ENCODE measurements at places on chromosomes 1 and 21. TPM values are rescaled to one million over a fixed set of nuclear protein-coding genes. Genes with fewer than 3 reads are reported as not detected.
A peak's percentile ranks its signal among the peaks of the same experiment; 100 is the strongest.

- DNase-seq, result no peak
Observed at GRCh38 chr1:117127795-117128194, 6.2 kb upstream of the TRIM45 start.

- no peak for DNase-seq
Observed at GRCh38 chr1:94614168-94614815, 72.7 kb upstream of the F3 start.

- no peak for DNase-seq
Observed at GRCh38 chr1:38872401-38873026, 634 bp downstream of the MYCBP start.

- DNase-seq, result no peak
Observed at GRCh38 chr1:167977245-167977644, 40.4 kb upstream of the MPC2 start.

DNA sequence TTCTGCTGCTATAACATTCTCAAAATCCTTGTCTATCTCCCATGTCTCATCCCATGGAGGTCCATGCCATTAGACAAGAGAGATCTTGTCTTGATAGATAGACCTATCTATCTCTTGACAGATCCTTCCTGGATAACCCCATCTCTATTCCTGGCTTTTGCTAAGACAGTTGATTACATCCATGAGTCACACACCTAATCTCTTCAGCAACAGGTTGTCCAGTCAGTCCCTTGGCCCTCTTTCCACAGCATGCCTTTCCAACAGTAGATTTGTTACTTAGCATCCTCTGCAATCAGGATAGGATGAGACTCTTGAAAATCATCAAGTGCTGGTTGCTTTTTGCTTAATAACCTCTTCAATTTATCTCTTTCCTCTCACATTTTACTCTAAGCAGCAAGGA is 46.6 kb downstream of the TRMT1L start:
- no peak for DNase-seq

- no peak for DNase-seq
Observed at GRCh38 chr1:7749126-7749525, 22.0 kb upstream of the VAMP3 start.

- no peak for DNase-seq
Observed at GRCh38 chr1:198337886-198338285, 181.1 kb downstream of the NEK7 start.

- no peak for DNase-seq
Observed at GRCh38 chr1:169689395-169689794, 22.0 kb downstream of the SELL start.

DNA sequence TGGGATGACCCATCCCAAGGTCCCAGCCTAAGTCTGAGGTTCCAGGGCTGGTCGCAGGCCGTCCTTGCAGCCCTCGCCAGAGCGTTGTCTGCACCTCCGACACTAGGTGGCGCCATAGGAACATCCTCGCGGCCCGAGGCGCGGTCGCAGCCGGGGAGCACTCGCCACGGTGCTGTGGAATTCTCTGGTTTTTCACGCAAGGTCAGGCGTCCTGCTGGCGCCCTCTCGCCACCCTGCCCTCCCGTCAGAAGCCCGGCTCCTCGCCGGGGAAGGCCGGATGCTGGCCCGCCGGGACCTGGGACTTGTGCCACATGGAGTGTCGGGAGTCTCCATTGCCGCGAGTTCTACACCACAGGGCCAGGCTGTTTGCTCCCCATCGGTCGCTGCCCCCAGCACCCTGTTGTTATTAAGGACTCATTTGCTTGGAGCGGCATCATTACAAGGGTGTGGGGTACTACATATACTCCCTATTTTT is 196.8 kb upstream of the LMO4 start:
- peak; percentile 51 for DNase-seq

GRCh38 chr1:197920414-197921117 is 3.4 kb downstream of the LHX9 start:
- no peak for DNase-seq

GRCh38 chr1:6944434-6944833 is 159.2 kb downstream of the CAMTA1 start:
- no peak for DNase-seq

GRCh38 chr21:45295576-45296365 is 8.1 kb upstream of the POFUT2 start:
- no peak for DNase-seq

DNA sequence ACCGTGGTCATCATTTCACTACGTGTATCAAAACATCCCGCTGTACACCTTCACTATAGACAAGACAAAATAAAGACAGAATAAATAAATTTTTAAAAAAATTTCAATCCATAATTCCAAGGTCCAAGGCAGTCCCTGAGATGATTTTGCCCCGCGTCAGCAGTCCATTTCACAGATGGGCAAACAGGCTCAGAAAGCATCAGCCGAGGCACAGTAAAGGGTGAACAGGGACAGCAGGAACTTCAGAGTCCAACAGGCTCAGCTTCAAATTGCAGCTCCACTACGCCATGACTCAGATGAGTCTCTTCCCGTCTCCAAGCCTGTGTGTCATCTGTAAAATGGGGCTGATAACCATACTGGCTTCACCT is 15.0 kb downstream of the MATN1 start:
- no peak for DNase-seq

DNA sequence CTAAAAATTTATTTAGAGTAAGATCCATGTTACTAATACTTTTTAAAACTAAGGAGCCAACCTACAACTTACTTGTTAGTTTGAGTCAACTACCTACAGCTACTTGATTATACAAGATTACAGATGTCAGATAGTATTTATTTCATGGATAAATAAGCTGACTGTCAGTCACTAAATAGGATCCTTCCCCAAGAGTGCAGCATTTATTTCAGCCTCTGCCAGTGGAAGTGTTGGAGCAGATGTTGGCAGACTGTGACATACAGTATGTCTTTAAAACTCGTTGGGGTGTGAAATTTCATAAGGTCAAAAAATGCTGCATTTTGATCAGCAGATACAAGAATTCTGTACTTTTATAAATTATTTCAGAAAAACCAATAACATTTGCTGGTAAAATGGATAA is 156.2 kb downstream of the AKT3 start:
- DNase-seq, result no peak

GRCh38 chr1:67170751-67171573 is 4.7 kb downstream of the IL23R start:
- no peak for DNase-seq

EPS8L3 gene
- total RNA-seq, result not detected

RCSD1 gene
- total RNA-seq, result not detected

OR2T29 gene
- not detected for total RNA-seq

TEX38 gene
- total RNA-seq, result not detected

KCND3 gene
- total RNA-seq, result not detected

DCST2 gene
- total RNA-seq, result not detected

Measured in Caki2 (cell line).